Activated naive CD4-positive, alpha-beta T cell treated with anti-CD3 and anti-CD28 coated beads, Interleukin-2, amount 10 ng/mL, durations not matched to agents 7 days and 5 days (primary cell): ENCODE measurements at places on chromosomes 7 and 10.
A peak's percentile ranks its signal among the peaks of the same experiment; 100 is the strongest.

DNA sequence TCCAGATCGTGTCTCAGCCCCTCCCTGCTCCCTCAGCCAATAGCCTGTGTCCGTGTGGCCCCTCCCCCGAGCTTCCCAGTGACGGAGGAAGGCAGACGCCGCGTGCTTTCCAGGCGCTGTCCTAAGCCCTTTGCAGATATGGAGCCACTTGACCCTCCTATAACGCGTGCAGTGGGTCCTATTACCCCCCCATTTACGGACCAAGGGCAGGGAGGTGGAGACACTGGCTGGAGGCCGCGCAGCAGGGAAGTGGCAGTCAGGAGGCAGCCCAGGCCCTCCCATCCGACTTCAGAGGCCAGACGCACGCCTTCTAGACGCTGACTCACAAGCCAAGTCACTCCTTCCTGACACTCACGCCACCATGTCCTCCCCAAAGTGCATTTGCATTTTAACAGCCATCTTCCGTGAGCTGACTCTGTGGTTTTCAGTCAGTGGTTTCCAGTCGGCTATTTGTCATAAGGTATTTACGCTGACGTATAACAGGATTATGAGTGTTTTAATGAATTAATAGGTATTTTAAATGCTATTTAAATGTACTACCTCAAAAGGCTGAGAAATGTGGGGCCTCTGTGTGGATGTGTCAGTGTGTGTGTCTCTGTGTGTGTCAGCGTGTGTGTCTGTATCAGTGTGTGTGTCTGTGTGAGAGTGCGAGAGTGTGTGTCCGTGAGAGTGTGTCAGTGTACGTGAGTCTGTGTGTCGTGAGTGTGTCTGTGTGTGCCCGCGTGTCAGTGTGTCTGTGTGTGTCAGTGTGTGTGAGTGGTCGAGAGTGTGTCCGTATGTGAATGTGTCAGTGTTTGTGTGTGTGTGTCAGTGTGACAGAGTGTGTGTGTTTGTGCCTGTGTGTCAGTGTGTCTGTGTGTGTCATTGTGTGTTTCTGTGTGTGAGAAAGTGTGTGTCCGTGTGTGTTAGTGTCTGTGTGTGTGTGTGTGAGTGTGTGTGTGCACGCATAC, 92.0 kb upstream of the INSIG1 start:
- peak; percentile 92 for DNase-seq

- no peak for DNase-seq
These were observed 217.2 kb downstream of the TWIST1 start for GRCh38 chr7:18900236-18900635.

GRCh38 chr7:107047902-107048782, 3.6 kb downstream of the PRKAR2B start:
- no peak for DNase-seq

DNA sequence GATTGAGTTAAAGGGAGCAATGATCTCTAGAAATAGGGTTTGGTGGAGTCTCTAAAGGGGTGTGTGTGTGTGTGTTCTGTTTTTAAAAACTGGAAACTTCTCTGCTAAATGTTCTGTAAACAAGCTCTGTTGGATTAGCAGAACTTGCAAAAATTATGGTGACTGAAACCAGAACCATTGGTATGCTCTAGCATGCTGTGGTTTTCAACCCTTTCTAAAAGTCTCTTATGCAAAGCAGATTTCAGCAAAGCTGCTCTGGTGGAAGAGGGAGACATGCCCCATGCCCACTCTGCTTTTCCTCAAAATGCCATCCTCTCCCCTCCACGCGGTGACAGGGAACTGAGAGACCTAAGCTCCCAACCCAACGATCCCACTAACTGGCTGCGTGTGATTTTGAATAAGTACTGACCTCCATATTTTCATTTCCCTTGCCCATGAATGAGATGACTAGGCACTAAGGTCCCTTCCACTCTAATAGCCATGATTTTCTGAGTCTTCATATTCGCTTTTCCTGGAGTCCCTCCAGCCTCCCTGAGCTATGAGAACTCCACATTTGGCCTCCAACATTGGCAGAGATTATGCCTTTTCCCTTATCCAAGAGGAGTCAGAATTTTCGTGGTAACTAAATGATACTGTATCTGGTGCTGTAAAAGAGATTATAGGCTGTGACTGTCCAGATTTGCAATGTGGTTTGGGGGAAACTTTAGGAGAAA, 117.3 kb upstream of the PALS2 start:
- no peak for DNase-seq

DNA sequence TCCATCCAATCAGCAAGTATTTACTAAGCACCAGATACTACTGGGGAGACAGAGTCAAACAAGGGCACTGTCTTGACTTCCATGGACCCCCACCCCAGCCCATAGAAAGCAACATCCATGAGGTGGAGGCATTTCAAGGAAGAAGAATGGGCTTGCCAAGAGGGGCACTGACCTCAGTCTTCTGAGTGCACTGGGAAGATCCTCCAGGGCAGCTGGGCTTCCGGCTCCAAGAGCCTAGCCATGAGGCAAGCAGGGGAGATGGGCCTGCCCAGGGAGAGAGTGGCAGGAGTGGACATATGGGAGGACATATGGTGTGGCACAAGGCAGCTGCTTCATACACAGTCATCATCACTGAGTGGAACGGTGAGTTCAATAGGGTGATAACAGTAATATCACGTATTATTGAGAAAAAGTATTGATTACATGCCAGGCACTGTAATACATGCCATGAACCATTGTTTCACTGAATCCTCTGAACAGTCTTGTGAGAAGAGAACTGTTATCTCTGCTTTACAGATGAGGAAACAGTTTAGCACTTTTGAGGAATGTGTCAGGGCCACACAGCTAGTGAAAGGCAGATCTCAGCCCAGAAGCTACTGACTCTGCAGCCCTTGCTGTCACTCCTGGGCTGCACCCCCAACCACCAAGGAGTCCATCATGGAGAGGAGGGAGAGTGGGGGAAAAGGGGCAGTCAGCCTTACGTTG, 331.7 kb upstream of the ZMIZ1 start:
- DNase-seq = no peak

DNA sequence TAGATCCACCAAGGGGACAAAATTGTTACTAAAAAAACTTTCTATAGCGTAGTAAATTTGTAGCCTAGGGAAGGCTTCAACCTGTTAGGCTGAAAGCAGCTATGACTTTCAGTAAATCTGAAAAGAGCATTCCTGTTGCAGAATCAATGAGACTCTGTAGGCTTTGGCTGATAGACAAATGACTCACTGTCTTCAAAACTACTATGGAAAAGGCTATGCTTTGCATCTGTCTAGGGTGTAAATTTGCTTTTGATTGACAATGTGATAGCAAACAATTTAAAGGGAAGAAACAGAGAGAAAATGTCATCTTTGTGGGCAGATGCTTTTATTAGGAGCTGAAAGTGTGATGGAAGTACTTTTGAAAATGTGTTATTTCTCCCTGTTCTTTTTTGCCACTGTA, 60.6 kb downstream of the ARL5B start:
- DNase-seq = no peak

DNA sequence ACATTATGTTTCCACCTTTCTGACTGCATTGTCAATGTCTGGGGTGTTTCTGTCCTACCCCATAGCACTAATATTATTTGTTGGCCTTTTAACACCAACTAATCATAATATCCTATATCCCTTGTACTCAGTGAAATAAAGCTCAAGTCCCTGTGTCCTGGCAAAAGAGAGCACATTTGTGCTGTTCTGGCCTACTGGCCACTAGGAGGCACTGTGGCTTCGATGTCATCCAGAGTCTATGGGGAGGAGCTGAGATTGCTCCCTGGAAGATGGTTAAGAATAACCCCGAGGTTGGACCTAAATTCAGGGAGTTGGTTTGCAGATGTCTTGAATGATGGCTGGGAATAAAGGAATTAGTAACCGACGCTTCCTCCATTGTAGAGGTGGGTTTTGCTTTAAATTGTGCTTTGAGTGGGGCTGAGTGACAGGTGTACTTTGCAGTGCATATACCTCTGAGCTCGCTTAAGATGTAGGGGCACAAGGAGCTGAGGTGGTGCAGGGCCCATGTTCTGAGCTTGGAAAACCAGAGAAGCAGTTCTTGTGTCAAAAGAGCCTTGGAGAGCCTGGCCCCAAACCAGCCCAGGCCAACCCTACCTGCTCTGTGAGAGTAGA, 191.2 kb upstream of the PRSS1 start:
- peak; percentile 70 for DNase-seq

GRCh38 chr10:113094114-113094486, 144.1 kb downstream of the TCF7L2 start:
- DNase-seq = no peak

DNA sequence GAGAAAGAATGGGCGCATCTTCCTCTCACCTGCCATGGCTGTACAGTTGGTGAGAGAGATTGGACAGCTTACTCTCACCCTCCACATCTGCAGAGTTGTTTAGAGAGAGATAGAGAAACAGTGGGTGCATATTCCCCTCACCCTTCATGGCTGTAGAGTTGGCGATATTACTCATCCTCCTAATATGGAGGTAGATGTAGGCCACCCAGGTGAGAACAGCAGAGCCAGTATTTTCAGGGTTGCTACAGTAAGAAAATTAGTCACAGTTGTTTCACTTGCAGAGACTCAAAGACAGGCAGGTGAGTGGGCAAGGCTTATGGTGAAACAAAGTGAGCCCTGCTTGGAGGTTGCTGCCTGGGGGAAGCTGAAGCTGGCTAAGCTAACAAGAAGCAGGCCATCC, 65.0 kb upstream of the PFKP start:
- no peak for DNase-seq

- no peak for DNase-seq
These were observed 5.3 kb downstream of the CYP3A7 start for GRCh38 chr7:99729486-99730237.

DNA sequence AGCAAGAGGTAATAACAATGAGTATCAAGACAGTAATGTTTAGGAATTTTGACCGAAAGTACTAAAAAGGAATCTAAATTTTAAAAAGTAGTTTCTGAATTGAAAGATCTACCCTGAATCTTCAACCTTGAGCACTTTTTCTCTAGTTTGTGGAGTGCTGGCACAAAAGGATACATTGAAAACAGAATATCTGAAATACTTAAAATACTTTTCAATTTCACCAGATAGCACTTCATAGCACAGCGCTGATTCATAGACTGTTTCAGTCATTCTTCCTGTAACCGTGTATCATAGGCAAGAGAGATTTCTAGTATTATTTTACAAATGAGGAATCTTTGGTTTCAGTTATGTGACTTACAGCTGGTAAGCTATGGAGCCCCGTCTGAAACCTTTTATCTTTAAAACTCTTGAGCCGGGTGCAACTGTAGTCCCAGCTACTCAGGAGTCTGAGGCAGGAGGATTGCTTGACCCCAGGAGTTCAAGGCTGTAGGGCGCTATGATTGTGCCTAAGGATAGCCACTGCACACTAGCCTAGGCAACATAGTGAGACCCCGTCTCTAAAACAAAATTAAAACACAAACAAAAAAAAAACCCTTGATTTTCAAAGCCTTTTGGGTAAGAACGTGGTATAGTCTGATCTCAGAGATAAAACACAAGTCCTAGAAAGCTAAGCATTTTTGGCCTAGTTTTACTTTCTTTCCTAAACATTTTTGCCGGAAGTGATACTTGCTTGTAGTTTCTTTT, 35.1 kb downstream of the FHIP2A start:
- no peak for DNase-seq

- no peak for DNase-seq
These were observed at the start of gene MUC12 for GRCh38 chr7:100969066-100969615. Gene MUC12 (plus strand): TSS chr7:100969565. CDS start chr7:100969623, 58 bp downstream.

- no peak for DNase-seq
These were observed 91.0 kb downstream of the MICALL2 start for GRCh38 chr7:1368184-1368681.

DNA sequence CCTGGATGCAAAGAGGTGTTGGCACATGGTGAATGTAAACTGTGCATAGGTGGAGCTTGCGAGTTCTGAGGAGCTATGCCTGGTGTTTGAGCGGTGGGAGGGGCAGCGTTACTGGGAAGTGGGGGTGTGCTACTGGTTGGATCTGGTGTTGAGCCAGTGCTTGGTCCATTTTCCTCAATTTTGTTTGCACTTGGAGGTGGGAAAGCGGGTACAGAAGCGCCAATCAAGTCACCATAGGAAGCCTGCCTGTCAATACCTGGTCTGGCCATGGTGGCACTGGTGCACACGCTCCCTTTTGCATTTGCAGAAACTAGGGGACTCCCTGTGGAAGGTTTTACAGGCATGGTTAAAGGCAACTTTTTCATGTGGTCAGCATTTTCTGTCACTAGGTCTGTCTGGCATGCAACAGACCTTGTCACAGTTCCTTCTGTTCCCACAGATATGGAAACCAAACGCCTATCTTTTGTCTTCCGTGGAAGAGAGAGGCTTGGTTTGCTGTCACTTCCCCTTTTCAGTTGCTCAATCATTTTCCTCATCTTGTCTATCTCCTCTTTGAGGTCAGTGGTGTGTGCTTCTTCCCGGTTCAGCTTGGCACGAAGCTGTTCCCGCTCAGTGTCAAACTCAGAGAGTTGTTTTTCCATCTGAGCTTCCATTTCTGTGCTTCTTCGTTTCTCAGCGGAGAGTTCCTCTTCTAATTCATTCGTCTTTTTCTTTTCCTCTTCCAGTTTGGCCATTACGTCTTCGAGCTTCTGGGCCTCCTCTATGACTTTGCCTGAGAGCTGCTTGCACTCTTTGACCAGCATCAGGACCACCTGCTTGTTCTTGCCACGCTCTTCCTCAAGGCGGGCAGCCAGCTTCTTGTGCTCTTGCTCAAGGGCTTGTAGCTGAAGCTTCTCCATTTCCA, 81.1 kb downstream of the CTTNBP2 start:
- no peak for DNase-seq

GRCh38 chr7:133910761-133911160, 216.4 kb upstream of the LRGUK start:
- DNase-seq = no peak

- DNase-seq = no peak
These were observed 55.4 kb upstream of the KIAA1217 start for GRCh38 chr10:24153537-24153936.

DNA sequence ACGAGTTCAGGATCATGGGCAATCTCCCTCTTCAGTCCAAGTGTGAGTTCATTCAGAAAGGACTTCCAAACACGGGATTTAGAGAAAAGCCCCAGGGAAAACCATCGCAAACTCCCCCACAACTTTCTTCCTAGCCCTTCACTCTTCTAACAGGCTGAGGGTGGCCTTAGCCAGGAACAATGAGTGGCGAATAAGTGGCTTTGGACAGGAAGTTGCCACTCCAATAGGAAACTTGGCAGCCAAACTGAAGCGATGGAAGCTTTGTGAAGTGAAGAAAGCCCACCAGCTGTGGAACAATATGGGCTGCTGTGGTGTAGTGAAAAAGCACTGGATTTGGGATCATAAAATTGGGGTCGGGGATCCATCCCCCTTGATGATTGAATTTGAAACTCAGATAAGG, 193.2 kb downstream of the TEX36 start:
- no peak for DNase-seq

- no peak for DNase-seq
These were observed 1.6 kb downstream of the ZRANB1 start for GRCh38 chr10:124943301-124944092.

DNA sequence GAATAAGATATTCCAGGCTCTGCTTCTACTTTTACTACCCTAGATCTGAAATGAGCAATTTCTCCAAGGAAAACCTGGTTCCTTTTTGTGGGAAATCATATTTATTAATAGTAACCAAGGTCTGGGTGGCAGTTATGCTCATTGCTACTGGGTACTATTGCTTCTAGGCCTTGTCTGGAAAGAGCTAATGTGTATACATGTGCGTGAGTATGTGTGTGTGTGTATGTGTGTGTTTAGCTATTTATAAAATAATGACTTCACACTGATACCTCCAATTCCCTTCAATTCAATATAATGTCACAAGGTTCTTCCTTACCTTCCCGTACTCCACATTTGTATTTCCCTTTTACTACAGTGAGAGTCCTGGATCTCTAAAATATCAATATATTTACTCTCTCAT, 26.0 kb upstream of the PLCE1 start:
- DNase-seq = no peak
